Mesenteric fat pad (tissue), 1 donor: ENCODE measurements at places on chromosomes 1 and 21.

GRCh38 chr21:35525443-35525842, 476.3 kb upstream of the RUNX1 start:
- no peak for DNase-seq

- DNase-seq: no peak
Measured at GRCh38 chr1:5099558-5099957, 445.1 kb downstream of the AJAP1 start.

DNA sequence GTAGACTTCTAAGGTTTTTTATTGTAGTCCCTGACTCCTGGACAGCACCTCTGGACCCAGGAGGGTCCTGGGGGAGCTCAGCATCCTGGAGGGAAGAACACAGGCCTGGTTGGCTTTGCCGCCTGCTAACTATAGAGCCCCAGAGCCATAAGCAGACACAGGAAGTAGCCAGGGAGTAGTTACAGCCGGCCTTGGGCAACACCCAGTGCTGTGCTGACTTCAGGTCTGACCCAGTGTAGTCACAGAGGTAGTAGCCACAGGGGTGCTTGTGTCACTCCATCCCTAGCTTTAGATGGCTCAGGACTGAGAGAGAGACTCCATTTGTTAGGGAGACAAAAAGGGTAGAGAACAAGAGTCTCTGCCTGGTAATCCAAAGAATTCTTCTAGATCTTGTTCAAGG, 21.9 kb downstream of the MCOLN2 start:
- DNase-seq: no peak

DNA sequence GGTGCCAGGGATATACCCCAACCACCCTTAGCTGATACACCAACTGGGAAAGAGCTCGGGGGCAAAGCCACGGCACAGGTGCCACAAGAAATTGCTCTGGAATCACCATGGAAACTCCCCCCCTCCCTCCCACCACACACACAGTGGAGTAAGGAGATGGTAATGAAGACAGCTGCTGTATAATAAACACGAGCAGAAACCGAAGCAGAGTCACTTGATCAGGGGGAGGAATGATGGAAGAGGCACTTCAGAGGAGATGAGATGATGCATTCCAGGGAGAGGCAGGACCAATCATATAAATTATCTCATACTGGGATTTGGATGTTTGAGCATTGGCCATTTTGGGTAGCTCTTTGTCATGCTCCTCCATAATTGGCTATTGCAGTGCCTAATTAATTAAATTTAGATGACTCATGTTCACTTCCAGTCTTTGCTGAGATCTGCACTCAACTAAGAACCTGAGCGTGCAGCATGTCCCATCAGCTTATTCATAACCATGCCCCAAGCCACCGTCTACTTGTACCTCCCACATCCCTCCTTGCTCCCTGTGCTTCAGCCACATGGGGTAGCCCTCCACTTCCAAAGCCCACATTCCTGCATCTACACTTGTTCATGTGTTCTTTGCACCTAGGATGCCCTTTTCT, 189.5 kb downstream of the ZSCAN20 start:
- no peak for DNase-seq

- no peak for DNase-seq
Measured at GRCh38 chr1:110870721-110871388, 2.1 kb upstream of the CD53 start.

DNA sequence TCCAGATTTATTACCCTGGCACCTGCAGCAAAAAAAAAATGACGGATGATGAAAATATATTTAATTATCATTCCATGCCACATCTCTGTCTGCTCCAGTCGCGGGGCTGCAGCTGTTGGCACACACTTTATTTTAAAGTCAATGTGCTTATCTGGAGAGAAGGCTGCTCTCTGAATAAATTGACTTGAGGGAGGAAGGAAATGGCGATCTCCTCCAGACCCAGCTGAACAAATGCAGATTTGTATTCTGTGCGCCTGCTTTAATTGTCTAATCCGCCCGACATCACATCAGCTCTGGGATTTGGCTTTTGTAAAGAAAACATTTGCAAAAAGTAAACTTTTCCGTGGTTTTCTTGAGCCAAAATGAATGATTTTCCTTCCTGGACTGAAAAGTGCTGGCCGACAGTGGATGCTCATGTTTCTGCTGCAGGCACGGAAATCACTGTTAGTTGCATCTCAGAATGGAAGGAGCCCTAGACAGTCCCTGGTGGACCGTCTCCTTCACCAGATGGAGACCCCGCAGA, 150.2 kb downstream of the CAMTA1 start:
- no peak for DNase-seq

DNA sequence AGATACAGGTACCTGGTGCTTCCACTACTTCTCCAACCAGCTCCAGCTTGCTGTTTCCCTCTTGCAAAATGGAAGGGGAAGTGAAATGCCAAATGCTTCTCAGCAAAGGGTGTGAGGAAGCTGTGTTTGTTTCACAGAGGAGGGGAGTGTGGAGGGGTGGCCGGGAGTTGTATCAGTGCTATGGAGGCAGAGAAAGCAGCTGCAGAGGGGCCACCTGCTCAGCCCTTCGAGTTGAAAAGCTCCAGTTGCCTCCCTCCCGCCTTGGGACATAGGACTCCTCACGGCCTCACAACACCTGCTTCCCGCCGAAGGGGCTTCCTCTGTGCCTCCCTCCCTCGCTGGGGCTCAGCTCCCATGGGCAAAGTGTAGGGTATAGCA, 12.1 kb upstream of the LINGO4 start:
- no peak for DNase-seq

DNA sequence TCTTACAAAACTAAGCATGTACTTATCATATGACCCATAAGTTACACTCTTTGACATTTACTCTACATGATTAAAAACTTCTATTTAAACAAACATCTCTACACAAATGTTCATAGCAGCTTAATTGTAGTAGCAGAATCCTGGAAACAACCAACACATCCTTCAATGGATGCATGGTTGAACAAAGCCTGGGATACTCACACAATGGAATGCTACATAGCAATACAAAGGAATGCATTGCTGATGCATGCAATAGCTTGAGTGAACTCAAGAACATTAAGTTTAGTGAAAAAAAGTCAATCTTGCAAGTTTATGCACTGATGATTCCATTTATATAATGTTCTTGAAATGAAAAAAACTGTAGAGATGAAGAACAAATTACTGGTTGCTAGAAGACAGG, 686.9 kb downstream of the LRRIQ3 start:
- DNase-seq: no peak

GRCh38 chr1:17400725-17401341, 28.8 kb downstream of the PADI6 start:
- DNase-seq: no peak

GRCh38 chr1:228180271-228180958, 14.8 kb downstream of the IBA57 start:
- no peak for DNase-seq

GRCh38 chr1:155300024-155300423, 1.2 kb downstream of the PKLR start:
- DNase-seq: no peak

- no peak for DNase-seq
Measured at GRCh38 chr1:1972976-1973715, 30.4 kb downstream of the CFAP74 start.

DNA sequence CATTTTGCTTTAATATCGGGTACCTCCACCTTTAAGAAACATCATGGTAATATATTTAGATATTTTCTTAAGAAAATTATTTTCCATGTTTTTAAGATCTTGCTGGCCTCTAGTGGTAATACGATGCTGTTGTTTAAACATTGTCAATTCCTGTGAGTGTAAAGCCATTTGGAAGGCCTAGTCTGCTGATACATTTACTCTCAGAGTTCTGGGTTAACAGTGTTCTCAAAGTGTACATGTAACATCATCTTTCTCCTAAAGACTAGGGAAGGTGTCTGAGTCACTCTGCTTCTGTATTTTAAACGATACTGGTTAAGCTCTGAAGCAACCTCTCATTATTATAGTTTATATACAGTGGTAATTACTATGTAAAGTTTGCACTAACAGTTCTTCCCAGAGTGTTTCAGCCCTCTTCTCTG, 189.1 kb downstream of the RASAL2 start:
- no peak for DNase-seq

GRCh38 chr1:160538985-160539651, 16.1 kb upstream of the SLAMF6 start:
- DNase-seq: no peak

- DNase-seq: no peak
Measured at GRCh38 chr1:74857676-74858075, 124.7 kb downstream of the TYW3 start.

- no peak for DNase-seq
Measured at GRCh38 chr1:62381831-62382657, 54.8 kb upstream of the USP1 start.

DNA sequence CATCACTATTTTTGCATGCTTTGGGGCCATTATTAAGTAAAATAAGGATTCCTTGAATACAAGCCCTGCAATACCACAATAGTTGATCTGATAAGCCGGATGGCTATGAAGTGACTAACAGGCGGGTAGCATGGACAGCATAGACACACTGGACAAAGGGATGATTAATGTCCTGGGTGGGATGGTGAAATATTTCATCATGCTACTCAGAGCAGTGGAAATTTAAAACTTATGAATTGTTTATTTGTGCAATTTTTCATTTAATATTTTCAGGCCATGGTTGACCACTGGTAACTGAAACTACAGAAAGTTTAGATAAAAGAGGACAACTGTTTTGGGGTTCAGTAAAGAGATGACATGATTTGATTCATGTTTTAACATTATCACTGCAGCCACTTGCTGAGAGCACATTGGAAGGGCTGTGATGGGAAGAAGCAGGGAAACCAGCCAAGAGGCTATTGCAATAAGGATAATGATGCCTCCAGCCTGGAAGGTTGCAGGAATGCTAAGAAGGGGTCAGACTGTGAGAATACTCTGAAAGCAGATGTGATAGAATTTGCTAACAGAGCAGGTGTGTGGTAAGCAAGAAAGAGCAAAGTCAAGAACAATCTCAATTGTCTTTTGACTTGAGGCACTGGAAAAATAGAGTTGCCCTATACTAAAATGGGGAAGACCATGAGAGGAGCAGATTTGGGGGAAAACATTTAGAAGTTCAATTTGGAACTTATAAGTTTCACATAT, 62.5 kb upstream of the TNFSF4 start:
- no peak for DNase-seq

DNA sequence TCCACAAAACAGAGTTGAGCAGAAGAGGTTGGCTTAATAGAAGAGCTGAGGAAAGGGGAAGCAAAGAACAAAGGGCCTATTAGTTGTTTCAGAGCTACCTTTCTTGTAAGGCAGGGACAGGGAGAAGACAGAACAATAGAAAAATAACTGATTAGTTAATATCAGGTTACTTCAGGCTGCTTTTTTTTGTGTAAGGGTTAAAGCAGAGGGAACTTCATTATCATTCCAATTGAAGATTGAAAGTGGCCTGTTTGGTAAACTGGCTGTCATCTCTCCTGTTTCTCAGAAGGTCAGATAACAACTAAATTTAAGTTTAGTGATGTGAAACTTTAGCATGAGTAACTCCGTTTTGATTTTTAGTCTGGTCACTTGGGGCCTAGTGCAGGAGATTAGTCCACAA, 22.3 kb downstream of the CDC42 start:
- no peak for DNase-seq

DNA sequence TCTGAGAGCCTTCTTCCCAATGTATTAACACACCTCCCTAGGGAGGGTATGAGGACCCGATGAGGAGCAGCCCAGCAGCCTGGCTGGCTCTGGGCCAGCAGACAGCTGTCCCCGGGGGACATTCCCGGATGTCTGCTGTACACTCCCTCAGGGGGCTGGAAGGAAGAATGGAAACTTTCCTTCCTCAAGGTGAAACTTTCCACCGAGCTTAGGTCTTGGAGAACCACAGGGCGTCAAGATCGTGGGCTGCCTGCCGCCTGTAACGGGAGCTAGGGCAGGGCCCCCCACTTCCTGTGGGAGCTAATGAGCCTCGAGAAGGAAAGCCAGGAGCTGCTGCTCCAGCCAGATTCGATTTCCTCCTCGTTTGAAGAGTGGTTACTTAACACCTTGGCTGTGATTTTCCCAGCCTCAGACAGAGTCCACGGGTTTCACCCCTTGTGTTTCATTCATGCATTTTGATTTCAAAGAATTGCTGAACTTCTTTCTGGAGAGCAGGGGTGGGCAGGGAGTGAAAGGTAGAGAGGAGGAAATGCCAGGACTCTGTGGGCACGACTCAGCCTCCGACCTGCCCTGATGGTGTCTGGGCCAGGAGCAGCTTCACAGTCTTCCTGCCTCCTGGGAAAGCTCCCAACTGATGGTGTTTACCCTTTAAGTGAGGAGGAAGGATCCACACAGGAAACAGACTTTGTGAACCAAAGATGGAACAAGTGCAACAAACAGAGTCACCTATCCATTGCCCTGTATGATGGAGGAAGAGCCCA, 29.7 kb downstream of the UBE2T start:
- no peak for DNase-seq

DNA sequence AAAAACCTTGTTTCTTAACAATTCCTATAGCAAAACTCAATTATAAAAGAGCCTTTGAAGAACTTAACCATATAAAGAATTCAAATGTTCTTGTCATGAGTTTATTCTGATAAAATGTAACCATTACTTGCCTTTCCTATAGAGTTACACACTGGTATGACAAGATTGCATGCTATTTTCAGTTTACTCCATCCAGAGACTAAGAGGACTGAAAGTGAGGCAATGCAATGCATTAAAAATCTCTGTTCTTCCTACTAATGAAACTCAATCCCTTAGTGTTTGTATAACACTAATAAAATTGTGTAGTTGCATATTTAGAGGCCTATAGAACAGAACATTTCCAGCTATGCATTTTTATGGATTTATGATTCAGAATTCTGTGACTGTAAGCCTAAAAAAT, 88.1 kb downstream of the COP1 start:
- DNase-seq: no peak

GRCh38 chr1:27915082-27915575, 19.7 kb upstream of the SMPDL3B start:
- no peak for DNase-seq

DNA sequence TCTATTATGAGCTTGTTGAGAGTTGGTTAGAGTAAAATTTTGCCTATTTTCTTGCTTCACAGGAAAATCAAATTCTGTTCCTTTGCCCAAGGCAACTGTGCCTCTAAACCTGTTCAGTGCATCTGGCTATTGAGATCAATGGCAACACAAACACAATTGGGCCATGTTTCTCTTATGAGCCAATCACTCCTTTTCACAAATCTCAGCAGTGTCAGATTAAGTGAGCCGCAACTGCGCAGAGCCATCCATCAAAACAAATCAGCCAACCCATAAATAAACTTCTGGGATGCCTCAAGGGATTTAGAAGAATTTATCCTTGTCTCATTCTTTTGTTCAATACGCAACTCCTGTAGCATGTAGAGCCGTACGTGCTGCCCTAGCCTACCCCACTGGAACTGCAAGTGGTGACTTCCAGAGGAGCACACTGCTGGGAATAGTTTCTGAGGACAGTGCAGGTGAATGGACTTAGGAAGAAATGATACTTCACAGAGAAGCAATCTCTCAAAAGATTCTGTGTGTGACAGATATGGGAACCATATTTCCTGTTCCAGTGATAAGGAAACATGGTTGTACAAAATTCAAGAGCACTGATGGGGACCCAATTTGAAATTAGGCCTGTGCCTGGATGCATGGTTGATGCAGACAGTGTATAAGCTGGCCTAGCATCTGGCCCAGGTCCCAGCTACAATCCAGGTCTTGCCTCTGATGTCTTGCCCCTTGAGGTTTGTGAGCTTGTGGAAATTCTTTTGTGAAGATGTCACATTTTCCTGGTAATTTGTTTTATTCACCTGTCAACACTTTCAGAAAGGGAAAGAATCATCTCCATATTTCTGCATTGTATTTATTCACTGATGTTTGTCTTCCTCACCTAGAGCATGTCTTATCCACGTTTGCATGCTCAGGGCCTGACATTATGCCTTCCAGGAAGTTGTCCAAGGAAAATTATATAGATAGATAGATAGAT, 166.2 kb downstream of the URB2 start:
- no peak for DNase-seq
